Adipose tissue (tissue), 3 donors: ENCODE measurements at places on chromosomes 1 and 21. TPM values are rescaled to one million over a fixed set of nuclear protein-coding genes. Genes with fewer than 3 reads are reported as not detected.

Gene SLC22A15
- polyA plus RNA-seq, result 0.86 TPM

Gene OR10Z1
- not detected for polyA plus RNA-seq

Gene UBL4B
- 0.09 TPM for polyA plus RNA-seq

Gene GPR3
- polyA plus RNA-seq, result 0.43 TPM

Gene CACHD1
- polyA plus RNA-seq, result 3.5 TPM

Gene SGIP1
- 2.5 TPM for polyA plus RNA-seq

Gene FCN3
- polyA plus RNA-seq, result 8.8 TPM

Gene COL6A2
- polyA plus RNA-seq, result 65.8 TPM

Gene DDAH1
- polyA plus RNA-seq, result 5.4 TPM

Gene LIN28A
- not detected for polyA plus RNA-seq

Gene CRP
- polyA plus RNA-seq, result 4.6 TPM

Gene REG4
- not detected for polyA plus RNA-seq

Gene HTR6
- polyA plus RNA-seq, result not detected

Gene IFI44
- 11.7 TPM for polyA plus RNA-seq

Gene PERM1
- 0.16 TPM for polyA plus RNA-seq

Gene GBP4
- 8.1 TPM for polyA plus RNA-seq

Gene SNRNP40
- polyA plus RNA-seq, result 9.2 TPM

Gene CYB561D1
- polyA plus RNA-seq, result 5.0 TPM

Gene GFI1
- polyA plus RNA-seq, result 0.22 TPM
